Stimulated activated CD8-positive, alpha-beta memory T cell treated with anti-CD3 and anti-CD28 coated beads, Interleukin-2, amount 100 ng/mL, for 1 hour (primary cell): ENCODE measurements at places on chromosomes 7 and 10.

DNA sequence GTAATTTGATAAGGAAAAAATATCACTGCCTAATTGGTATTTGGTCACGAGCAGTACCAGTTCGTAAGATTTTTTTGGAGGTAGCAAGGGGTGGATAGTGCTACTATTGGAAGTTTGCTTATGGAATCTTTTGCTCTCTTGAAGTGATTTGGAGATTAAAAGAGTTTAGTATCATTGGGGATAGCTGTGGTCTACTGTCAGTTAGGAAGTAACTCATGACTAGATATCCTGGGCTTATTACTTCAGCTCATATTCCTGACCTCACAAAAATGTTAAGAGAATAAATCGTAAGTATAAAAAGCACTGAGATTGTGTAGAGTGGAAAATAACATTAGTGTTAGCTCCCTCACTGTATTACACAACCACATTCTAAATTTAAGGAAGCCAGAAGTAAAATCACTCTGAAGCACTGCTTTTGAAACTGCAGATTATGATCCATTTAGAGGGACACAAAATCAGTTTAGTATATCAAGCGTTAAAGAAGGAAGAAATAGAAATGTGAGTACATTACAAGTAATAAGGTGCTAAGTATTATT is 22.6 kb downstream of the SGPL1 start:
- DNase-seq: no peak

GRCh38 chr10:69409968-69410367 is 6.8 kb downstream of the TACR2 start:
- DNase-seq: no peak

- DNase-seq: peak; percentile 46
Measured at GRCh38 chr7:139095194-139095659, 14.3 kb downstream of the ZC3HAV1 start.

- no peak for DNase-seq
Measured at GRCh38 chr10:89900554-89900953, 199.2 kb downstream of the KIF20B start.

DNA sequence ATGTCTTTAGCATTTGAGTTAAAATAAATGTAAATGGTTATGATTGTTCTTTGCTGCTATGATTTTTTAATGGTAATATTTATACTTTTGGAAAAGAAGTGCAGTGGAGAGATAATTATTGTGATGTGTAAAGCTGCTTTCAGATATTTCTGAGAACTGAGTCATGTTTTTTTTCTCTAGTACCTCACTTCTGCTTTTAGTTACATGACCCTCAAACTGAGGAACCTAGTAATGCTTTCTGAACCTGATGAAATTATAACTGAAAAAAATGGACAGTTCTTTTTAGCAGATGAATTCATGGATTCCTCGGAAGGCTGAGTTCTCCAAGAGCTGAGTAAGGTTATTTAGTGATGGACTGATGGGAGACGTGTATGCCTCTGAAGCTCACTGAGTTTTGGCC is 167.8 kb downstream of the CDCA7L start:
- DNase-seq: no peak

GRCh38 chr10:113056441-113057021 is 106.5 kb downstream of the TCF7L2 start:
- DNase-seq: no peak

DNA sequence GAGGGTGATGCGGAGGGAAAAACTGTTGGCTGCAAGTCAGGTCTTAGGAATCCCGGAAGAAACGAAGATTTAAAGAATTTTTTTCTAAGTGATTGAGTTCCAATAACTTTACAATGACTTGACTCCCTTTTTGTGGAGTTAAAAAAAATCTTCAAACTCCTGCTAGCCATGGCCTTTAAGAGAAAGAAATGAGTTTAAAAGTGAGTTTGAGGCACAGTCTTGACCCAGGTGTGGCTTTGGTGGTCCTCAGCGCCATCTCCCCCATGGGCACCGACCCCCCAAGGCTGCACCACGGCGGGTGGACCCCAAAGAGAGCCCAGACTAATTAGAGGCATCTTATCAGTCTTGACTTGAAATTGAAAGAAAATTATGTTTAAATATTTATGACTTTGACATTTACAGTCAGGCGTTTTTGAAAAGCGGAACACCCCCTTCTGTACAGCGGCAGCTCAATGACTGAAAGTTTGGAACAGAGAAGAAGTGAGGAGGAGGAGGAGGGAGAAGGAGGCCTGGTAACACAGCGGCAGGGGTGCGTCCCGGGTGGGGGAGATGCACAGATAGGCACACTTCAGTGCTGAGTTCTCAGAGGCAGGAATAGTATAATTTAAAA is 349.6 kb downstream of the DNAJB6 start:
- no peak for DNase-seq

- DNase-seq: no peak
Measured at GRCh38 chr7:91357379-91357778, 93.1 kb downstream of the FZD1 start.

GRCh38 chr7:604001-604883 is 84.6 kb upstream of the PDGFA start:
- peak; percentile 91 for DNase-seq

- DNase-seq: no peak
Measured at GRCh38 chr10:123848564-123849457, 42.8 kb downstream of the CPXM2 start.

DNA sequence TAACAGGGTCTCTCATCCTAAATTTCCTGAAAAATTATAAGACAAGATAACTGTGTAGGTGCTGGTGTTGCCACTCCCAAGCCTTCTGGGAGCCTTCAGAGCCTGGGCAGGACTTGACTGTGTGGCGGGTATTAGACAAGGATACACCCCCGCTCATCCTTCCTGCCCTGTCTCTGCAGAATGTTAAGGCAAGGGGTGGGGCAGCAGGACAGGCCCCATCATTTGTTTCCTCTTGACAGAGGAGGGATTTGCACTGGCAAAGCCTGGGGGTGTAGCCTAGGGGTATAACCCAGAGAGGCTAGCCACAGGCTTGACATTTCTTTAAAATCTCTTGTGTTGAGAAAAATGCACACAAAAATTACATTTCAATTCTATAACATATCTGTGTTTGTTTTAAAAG is 63.5 kb downstream of the GOLGA7B start:
- DNase-seq: no peak

DNA sequence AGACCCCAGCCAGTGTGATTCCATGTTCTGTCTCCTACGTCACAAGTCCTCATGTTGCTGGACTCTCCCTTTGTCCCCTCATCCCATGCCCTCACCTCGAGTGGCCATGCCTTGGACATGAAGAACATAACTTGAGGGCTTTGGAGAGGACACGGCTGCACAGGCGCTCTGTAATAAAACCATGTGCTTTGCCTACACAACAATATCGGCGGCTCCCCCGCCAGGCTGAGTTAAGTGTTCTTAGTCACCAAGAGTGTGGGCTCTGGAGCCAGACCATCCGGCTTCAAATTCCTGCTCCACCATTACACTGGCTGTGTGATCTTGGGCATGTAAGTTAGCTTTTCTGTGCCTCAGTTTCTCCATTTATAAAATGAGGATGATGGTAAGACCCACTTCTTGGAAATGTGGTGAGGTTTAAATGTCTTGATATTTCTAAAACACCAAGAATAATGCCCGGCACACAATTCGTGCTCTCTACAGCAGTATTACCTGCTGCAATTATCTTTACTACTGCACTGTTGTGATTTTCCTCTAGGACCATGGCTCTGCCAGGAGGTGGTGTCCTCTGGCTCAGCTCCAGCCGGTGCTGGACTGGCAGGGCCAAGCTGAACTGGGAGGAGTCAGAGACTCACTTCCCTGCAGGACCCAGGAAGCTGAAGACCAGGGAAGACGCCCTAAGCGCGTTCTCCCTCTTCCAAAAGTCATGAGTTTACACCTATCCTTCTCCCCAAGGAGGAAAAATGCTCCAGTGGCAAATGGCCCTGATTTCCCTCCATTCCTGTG is 15.7 kb downstream of the SLIT1 start:
- no peak for DNase-seq

- DNase-seq: no peak
Measured at GRCh38 chr10:88094795-88095194, 231.4 kb downstream of the PTEN start.

GRCh38 chr7:27192546-27193334 is 7.2 kb downstream of the HOXA13 start:
- no peak for DNase-seq

- DNase-seq: no peak
Measured at GRCh38 chr10:78813998-78814399, 254.8 kb upstream of the ZMIZ1 start.

- no peak for DNase-seq
Measured at GRCh38 chr7:8161364-8161828, 100.6 kb downstream of the ICA1 start.

- no peak for DNase-seq
Measured at GRCh38 chr7:157358041-157358752, 21.4 kb downstream of the DNAJB6 start.

- DNase-seq: no peak
Measured at GRCh38 chr7:79790656-79791262, 337.3 kb upstream of the MAGI2 start.

DNA sequence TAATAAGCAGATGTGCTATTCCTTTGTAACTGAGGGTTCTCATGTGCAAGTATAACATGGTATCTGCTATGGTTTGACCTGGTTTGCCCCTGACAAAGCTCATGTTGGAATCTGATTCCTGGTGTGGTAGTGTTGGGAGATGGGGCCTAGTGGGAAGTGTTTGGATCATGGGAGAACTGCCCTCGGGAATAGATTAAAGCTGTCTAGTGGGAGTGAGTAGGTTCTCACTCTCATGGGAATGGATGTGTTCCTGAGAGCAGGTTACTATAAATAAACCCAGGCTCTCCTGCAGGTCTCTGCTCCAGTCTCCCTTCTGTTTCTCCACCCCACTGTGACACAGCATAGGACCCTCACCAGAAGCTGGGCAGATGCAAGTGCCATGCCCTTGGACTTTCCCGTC is 97.7 kb downstream of the ATE1 start:
- DNase-seq: no peak

DNA sequence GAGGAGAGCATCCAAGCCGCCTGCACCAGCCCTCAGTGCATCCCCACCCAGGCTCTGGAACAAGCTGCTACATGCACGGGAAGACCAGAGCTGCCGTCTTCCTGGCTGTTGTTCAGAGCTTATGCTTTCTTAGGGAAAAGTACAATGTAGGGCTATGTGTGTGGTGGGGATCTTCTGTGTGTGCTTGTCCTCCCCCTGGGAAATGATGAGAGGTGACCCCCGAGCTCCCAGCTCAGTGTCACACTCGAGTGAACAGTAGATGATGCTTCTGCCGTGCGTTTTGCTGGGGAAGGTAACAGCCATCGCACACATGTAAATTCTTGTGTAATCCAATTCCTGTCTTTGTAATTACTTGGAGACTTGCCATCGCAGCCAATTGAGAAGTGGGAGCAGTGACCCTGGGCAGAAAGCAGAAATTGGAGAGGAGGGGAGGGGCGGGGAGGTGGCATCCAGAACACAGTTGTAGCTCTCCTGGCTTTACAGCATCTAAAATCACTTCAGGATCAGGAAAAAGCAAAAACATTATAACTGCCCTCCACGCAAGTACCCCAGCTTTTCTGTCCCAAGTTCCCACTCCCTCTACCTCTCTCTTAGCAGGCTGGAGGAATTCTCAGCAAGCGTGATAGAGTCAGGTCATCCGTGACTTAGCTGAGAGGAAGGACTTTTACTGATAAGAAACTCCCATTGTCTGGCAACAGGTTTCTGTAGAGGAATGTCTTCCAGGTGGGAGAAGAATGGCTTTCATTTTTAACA is 149.6 kb downstream of the TCF7L2 start:
- DNase-seq: no peak

DNA sequence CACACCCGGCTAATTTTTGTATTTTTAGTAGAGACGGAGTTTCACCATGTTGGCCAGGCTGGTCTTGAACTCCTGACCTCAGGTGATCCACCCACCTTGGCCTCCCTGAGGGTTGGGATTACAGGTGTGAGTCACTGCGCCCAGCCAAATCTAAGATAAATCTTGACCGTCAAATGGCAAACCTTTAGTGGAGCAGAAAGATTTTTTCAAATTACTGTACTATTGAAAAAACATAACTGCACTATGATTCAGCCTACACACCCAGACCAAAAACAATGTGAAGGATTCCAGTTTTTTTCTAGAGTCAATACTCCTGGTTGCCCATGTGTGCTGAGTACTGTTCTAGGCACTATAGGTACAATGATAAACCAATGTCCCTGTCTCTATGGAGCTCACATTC is 33.9 kb upstream of the SVIL start:
- DNase-seq: no peak

GRCh38 chr10:113151190-113151666 is 201.2 kb downstream of the TCF7L2 start:
- DNase-seq: no peak

DNA sequence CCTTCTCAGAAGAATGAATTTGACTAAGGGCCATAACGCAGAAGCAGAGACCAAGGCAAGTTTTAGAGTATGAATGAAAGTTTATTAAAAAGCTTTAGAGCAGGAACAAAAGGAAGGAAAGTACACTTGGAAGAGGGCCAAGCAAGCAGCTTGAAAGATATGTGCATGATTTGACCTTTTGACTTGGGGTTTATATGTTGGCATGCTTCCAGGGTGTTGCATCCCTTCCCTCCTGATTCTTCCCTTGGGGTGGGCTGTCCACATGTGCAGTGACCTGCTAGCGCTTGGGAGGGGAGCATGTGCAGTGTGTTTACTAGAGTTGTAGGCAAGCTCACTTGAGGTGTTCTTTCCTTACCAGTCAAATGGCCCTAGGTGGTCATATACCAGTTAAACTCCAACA is 37.9 kb upstream of the LRRN3 start:
- no peak for DNase-seq

- no peak for DNase-seq
Measured at GRCh38 chr10:57247271-57247670, 886.2 kb upstream of the ZWINT start.

DNA sequence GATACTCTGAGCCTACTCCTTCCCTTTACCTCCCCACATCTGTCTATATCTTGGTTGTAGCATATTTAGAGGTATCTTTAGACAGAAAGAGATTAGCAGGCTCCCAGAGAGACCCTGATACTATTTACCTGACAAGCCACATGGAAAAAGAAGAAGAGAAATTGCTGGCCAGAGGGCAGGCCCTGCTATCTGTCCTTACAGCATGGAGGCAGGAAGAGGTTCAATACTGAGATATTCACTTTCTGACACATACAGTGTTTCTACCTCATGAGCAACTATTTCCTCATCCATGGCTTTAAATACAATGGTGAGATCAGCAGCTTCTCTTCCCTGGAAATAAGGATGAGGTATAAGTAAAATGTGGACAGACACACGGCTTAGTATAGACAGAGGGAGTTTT is 33.9 kb upstream of the TSPAN13 start:
- no peak for DNase-seq
